ENCODE measurements at places on chromosomes 13 and 19.

DNA sequence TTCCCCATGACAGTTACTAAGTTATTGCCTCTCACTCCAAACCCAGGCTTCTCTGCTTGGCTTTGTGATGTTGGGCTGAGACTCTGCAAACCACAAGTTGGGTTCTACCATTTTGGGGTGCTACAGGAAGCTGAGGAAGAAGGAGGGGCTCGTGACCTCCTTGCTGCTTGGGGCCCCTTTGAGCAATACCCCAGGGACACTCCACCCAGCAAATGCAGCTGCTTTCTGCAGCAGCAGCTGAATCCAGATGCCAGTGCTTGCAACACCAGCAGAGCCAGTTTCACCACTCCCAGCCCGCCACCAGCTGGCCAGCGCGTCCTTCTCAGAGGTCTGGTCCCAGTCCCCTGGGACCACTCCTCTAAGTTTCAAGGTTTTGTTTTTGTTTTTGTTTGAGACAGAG lies 22.0 kb upstream of the UBAC2 start:
- DNase-seq, result peak; percentile 87

- no peak for DNase-seq
Measured at GRCh38 chr19:35703343-35703742, 1.0 kb upstream of the ZBTB32 start.

GRCh38 chr13:73492811-73493210 lies 434.0 kb downstream of the KLF5 start:
- DNase-seq, result no peak

GRCh38 chr13:107767119-107767518 lies 448.2 kb downstream of the LIG4 start:
- DNase-seq, result no peak

GRCh38 chr13:110377178-110377825 lies 70.2 kb downstream of the COL4A2 start:
- no peak for DNase-seq

DNA sequence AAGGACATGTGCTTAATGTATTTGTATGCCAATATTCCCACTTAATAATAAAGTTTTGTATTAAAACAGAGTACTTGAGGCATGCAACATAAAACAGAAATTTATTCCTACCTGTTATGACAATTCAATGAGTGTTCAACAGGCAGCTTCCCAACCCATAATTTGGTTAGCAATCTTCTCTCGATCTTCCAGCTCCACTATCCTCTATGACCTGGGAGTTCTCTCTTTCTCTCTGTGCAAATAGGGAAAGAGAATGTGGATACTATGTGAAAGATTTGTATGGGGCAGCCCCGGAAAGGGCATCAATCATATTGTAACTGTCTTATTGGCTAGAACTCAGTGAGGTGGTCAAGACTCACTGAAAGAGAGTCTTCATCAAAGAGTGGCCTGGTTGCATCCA lies 644.9 kb upstream of the PCDH20 start:
- DNase-seq, result no peak

DNA sequence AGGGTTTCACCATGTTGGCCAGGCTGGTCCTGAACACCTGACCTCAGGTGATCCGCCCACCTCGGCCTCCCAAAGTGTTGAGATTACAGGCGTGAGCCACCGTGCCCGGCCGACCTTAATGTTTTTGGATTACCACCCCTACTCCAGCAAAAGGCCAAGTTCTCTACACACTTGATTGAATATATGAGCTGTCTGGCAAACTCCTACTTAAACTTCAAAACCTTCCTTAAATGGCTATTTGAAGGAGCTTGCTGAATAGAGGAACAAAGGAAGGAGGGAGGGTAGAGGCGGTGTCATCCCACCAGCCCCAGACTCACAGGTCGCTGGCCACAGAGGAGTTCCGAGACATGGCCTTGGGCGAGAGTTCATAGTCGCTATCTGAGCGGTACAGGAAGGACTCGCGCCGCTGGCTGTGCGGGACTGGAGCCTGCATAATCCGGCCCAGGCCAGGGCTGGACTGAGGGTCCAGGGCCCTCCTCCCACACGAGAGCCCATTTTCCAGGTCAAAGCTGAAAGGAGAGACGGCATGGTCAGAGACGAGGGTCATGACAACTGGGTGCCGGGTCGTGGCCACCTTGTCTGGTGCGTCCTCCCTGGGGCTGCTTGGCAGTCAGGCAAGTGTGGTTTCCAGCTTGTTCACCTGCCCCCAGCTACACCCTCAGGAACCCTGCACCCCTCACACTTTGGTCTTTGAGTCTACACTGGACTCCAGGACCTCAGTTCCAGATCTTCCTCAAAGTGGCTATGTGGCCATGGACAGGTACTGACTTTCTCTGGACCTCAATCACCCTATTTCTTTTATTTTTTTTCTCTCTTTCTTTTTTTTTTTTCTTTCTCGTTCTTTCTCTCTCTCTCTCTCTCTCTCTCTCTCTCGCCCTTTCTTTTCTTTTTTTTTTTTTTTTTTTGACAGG lies 4.2 kb downstream of the PDE4C start:
- no peak for DNase-seq

GRCh38 chr13:113998781-113999617 lies 25.1 kb upstream of the C13orf46 start:
- DNase-seq, result no peak

DNA sequence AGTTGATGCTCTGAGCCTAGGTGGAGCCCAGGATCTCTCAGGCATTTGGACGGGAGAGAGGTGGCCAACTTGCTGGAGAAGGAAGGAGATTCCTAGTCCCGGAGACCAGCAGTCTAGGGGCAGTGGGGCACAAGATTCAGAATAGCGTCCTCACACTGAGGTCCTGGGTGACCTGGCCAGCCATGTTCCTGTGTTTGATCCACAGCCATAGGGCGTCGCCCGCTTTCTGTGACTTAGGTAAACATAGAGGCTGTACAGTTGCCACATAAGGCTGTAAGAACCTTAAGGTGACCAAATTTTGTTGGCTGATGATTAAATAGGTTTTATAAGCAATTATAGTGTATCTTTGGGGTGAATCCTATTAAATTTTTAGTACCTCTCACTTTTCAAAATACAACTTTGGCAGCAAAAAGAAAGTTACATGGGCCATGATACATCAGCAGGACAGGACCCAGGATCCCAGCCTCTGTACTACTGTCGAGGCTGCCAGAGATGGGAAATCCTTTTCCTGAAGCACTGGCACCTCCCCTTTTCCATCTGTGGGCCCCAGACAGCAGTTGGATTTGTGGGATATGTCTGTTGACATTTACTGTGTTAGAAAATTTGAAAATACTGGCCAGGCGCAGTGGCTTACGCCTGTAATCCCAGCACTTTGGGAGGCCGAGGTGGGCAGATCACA lies 37.5 kb downstream of the TSSK6 start:
- no peak for DNase-seq

- DNase-seq, result no peak
Measured at GRCh38 chr13:87889254-87889653, 218.1 kb downstream of the SLITRK5 start.

DNA sequence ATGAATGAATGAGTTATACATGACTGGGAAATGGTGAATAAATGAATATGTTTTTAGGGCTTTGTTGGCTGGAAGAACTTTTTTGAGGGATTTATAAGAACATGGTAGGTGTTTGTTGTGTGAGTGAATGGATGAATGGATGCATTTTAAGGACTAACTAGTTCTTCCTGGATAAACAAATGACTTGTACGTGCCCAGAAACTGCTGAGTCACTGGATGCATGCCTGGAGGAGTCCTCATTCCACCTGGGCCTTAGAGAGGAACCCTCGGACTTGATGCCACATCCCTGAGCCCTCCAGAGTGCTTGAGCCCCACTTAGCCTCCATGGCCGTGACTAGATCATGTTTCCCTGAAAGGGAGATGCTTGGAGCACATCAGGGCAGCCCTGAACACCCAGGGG lies 153.4 kb downstream of the DPF1 start:
- DNase-seq, result no peak

- no peak for DNase-seq
Measured at GRCh38 chr19:16831531-16831930, 2.3 kb downstream of the SIN3B start.

DNA sequence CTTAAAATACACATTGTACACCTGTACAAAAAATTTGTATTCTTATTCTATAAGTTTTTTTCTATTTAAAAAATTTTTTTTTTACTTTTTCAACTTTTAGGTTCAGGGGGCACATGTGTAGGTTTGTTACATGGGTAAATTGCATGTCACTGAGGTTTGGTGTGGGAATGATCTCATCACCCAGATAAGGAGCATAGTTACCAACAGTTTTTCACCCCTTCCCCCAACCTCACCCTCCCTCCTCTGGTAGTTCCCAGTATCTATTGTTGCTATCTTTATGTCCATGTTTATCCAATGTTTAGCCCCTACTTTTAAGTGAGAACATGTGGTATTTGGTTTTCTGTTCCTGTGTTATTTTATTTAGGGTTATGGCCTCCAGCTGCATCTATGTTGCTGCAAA lies 89.9 kb downstream of the CDK8 start:
- DNase-seq, result no peak

- DNase-seq, result peak; percentile 70
Measured at GRCh38 chr13:75365724-75366173, 116.2 kb downstream of the TBC1D4 start.

DNA sequence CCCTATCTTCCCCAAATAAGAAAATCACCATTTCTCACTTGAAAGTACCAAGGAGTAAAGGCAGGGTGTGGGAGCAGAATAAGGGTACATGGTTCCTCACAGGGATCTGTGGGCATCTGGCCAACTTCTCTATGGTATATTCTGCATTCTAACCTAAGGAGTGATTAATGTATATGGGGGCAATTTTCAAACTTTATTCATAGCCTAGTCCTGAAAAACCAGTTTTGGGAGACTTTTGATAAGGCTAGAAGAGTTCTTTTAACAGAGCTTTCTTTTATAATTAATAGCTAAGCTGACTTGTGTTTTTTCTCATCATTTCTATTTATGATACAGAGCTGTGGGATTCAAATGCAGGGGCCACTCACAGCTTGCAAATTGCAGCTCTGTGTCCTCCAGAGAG lies 852 bp downstream of the SCEL start:
- no peak for DNase-seq

GRCh38 chr13:78497702-78498355 lies 105.5 kb downstream of the POU4F1 start:
- peak; percentile 78 for DNase-seq

DNA sequence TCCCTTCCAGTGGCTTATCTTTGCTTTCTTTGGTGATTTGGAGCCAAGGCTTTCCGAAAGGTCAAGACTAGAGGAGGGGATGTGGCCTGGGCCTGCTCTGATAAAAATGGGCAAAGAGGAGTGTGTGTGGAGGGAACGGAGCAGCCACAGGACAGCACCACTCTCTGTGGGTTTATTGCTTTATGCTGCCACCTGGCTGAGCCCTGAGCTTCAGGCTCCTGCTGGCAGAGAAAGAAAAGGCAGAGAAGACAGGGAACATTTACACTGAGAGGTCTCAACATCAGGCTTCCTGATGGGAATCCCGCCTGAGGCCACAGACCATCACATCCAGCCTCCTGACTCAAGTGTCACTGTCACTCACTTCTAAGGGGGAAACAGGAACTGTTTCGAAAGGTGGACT lies 9.2 kb upstream of the GSX1 start:
- no peak for DNase-seq

DNA sequence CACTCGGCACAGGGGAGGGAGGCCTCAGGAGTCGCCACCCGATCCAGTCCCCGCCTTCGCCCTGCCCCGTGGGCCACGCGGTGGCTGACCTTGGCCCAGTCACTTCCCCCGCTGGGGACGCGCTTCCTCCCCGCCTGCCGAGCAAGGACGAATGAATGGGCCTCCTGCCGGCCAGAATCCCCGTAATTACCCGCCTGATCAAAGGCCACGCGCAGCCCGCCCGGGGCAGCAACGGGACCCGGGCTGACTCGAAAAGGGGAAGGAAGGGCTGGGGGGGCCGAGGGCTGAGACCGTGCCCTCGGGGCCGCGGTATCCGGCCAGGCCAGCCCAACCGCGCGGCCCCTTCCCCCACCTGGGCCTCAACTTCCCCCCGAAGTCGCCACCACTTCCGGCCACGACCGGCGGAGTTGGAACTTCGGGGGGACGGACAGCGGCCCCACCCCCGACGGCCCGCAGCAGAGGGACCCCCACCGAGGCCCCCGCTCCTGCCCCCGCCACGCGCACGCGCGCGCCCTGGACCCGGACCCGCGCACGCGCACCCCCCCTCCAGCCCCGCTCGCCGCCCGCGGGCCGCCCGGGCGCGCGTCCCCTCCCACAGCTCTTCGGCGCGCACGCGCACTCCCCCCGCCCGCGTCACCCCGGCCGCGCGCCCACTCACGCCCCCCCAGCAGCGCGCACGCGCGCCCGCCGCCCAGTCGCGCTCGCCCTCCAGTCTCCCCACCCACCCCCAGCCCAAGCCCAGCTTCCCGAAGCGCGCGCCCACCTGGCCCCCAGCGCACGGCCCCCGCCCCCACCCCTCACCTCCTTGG lies 520 bp downstream of the ZNF787 start:
- peak; percentile 83 for DNase-seq

DNA sequence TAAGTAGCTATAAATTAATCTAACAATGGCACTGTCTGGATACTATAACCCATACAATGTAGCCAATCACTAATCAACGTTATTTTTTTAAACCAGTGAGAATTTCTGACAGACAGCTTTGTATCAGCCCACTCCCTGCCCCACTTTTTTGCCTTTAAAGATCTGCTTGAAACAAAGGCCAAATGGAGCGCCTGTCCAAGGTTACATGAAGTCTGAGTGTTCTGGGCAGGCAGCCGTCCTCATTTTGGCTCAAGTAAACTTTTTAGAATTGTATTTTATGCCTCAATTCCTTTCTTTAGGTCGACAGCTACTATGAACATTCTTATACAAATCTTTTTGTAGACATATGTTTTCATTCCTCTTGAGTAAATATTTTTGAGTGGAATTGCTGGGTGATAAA lies 6.2 kb downstream of the IFT88 start:
- no peak for DNase-seq

DNA sequence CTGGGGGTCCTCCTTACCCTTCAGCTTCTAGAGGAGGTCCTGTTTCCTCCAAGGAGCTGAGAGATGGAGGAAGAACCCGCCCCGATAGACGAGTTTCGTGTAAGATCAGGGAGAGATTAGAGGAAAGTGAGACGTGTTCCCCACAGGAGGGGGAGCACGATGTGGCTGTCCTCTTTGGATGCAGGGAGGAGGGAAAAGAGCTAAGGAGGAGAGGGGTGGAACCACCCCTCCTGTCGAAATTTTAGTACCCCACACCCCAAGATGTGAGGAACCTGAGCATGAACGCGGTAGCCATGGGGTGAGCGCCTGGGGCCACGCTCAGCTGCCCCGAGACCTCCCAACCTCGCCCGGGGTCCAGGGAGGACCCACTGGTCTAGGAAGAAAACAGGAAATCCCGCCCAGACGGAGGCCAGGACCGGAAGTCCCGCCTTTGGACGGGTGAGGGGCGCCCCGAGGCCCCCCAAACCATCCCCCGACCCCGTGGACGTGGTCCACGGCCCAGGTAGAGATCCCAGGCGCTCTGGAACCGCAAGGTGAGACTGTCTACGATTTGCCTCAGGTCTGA lies 1.2 kb downstream of the AKT1S1 start:
- DNase-seq, result peak; percentile 49

GRCh38 chr13:102310691-102311418 lies 91.0 kb downstream of the FGF14 start:
- DNase-seq, result no peak

GRCh38 chr13:99659866-99660554 lies 158.7 kb downstream of the TM9SF2 start:
- no peak for DNase-seq

- DNase-seq, result no peak
Measured at GRCh38 chr13:103557878-103558277, 491.7 kb upstream of the SLC10A2 start.

GRCh38 chr13:30078059-30078458 lies 227.6 kb upstream of the UBL3 start:
- DNase-seq, result no peak

- peak; percentile 49 for DNase-seq
Measured at GRCh38 chr19:42325896-42326771, 699 bp downstream of the MEGF8 start.

- DNase-seq, result no peak
Measured at GRCh38 chr13:40590112-40590862, 76.2 kb downstream of the FOXO1 start.

All from MV-4-11 (cell line).